ENCODE measurements at places on chromosomes 16 and 17.
A peak's percentile ranks its signal among the peaks of the same experiment; 100 is the strongest.

DNA sequence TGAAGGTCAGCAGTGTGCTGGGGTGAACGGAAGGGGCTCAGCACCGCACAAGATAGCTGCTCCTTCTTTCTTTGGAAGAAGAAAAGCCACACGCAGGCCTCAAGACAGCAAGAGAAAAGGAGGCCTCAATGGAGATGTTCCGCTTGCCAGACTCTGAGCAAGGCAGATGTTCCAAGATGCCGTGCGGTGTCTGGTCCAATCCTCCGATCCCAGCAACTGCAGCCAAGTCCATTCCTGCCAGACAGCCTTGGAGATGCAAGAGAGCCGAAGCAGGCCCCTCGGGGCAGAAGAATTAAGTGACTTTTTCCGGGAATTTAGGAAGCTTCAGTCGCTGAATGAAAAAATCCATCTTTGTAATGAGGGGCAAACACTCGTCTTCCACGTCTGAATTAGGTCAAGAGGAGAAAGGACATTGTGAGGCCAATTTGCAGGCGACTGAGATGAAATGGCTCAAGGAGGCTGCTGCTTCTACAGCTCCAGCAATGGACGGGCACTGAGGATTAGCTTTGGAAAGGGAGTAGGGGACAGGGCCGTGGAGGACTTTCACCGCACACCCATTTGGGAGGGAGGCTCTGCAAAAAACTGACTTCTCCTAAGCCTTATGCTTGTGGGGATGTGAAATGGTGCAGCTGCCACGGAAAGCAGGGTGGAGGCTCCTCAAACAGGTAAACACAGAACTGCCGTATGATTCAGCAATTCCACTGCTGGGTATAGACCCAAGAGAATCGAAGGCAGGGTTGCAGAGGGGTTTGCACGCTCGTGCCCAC, 44.7 kb downstream of the RPH3AL start:
- no peak for DNase-seq

DNA sequence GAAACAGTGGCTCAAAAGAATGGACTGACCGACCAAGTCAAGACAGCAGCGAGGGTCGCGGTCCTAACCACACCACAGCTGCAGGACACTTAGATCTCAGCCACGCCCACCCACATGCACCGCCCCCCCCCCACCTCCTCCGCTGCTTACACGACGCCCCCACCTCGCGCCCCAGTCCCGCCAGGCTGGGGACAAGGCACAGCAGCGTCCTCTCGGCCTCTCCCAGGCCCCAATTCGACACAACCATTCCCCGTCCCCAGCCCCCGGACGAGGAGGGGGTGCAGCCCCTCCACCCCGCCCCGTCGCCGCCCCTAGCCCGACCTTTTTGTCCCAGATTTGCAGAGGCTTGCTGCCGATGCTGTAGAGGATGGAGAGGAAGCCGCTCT, 477 bp downstream of the CFAP20 start:
- DNase-seq, result peak; percentile 32

- no peak for DNase-seq
These were observed 8.2 kb downstream of the IGFBP4 start for GRCh38 chr17:40451420-40451819.

GRCh38 chr16:84291226-84291625, 3.5 kb upstream of the WFDC1 start:
- no peak for DNase-seq

DNA sequence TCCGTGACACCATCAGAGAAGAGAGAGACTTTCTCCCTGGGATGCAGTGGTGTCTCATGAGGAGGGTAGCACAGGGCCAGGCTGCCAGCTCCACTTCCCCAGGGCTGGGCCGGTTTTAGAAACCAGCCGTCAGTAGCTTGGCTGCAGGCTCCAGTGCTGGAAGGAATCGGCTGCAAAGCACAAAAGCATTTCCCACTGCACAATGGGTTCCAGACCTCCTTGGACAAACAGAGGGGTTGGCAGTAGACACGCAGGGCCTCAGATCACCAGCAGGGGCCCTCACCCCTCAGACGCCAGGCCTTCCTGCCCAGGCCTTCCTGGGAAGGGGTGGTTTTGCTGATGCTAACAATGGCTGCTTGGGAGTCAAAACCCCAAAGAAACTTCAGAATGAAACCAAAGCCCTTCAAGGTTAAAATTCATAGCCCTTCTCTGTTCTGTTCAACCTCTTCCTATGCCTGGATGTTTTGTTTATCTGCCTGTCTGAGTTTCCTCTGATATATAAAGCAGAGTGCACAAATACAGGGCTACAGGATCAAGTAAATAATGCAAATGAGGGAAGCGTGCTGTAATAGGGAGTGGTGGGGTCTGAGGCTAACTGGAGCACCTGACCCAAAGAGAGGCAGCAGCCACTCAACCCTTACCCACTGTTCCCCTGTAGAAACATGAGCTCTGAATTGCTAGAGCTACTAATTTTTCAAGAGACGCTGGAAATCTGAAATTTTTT, 26.2 kb downstream of the TEKT5 start:
- peak; percentile 10 for DNase-seq

- DNase-seq, result no peak
These were observed 21.2 kb downstream of the EARS2 start for GRCh38 chr16:23535901-23536300.

GRCh38 chr17:40068129-40068581, 5.4 kb downstream of the THRA start:
- no peak for DNase-seq

DNA sequence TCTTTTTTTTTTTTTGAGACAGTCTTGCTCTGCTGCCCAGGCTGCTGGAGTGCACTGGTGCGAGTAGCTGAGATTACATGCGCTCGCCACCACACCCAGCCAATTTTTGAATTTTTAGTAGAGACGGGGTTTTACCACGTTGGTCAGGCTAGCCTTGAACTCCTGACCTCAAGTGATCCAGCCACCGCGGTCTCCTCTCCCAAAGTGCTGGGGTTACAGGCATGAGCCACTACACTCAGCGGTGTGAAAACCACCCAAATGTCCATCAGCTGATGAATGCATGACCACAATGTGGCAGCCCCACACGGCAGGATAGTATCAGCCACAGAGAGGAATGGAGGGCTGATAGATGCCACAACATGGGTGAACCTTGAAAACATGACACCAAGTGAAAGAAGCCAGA, 2.1 kb downstream of the P2RX5 start:
- DNase-seq, result peak; percentile 58

DNA sequence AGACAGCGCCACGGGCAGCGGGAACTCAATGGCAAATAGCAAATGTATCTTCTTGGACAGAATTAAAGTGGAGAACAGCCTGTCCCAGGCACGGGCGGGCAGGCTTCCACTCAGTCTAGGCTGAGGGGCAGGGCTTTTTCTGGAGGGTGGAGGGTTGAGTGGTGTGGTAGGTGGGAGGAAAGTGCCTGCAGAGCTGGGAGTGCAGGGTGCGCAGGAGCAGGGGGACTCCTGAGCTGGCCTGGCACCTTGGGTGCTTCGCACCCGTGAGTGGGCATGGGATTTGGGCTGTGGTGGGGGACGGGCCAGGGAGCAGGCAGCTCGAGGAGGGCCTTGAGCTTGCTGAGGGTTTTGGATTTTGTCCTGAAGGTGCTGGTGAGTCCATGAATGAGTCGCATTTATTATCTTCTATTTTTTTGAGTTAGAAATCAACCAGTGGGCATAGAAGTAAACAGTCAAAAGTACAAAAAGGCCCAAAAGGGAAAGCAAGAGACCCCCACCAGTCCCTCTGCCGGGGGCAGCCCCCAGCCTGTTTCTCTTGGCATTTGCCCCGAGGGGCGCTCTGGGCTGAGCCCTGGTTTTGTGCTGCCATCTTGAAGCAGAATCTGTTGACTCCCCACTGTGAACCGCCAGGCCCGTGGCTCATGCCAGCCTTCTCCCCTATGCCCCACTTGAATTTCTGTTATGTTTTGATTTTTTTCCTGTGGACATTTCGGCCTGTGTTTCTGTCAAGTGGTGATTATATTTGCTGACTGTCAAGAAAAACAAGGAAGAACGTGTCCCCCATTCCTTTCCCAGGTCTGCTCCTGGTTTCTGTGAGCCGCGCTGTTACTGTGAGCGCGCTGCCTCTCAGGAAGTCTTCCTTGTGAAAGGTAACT, 8.2 kb downstream of the ADORA2B start:
- no peak for DNase-seq

- DNase-seq, result no peak
These were observed 28.6 kb downstream of the AKAP1 start for GRCh38 chr17:57113656-57114055.

- DNase-seq, result no peak
These were observed 36.9 kb downstream of the TMEM235 start for GRCh38 chr17:78268191-78268874.

DNA sequence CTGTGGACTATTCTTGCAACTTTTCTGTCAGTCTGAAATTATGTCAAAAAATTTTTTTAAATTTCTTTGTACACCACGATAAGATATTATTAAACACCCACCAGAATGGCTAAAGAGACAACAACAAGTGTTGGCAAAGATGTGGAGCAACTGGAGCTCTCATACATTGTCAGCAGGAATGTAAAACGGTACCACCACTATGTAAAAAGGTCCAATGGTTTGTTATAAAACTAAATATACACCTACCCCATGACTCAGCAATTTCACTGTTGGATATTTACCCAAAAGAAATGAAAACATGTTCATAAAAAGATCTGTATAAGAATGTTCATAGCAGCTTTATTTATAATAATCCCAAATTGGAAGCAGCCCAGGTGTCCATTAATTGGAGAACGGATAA, 7.2 kb downstream of the KIAA0753 start:
- no peak for DNase-seq

DNA sequence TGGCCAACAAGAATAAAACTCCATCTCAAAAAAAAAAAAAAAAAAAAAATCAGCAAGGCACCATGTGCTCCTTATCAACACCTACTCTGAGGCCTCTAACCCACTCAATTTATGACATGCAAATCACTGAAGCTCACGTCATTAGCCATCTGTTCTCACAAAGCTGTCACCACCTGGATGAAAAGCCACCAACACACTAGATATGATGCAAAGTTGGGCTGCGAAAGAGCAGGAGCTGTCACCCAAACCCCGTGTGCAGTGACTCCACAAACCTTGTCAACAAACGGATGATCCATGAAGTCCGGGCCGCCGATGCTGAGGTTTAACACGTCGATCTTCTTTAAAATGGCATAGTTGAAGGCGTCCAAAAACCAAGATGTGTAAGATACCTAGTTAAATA, 25.3 kb downstream of the MBTPS1 start:
- no peak for DNase-seq

GRCh38 chr17:2697611-2698162, 13.9 kb downstream of the CLUH start:
- DNase-seq, result no peak

DNA sequence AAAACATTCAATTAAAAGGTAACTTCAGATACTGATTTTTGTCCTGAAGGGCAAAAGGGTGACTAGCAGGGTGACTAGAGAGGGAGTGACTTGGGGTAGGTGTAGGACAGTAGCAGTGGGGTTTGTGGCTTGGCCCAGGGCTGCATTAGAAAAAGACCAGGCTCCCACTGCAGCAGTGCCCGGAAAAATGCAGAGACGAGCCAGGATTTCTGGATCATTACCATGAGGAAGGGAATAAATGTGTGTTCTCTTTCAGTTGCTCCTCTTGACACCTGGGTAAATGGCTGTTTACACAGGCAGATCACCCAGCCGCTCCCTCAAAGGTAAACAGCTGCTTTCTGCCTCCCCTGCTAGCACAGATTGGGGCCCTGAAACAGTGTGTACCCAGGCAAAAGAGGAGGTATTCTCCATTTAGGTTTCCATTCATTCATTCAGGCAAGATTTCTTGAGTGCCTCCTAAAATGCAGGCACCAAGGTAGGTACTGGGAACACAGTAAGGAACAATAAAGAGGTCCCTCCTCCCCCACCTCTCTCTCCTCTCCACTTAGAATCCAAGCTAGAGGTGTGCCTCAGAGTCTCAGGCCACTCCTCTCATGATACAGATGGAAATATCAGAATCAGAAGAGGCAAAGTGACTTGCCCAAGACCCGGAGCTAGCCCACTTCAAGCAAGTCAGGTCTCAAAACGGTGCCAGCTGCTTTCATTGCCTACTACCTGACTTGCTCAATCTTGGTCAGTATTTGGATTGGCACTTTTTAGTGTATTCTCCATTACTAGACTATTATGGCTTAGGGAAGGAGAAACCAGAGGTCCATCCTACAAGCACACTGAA, 15.2 kb upstream of the TOX3 start:
- DNase-seq, result no peak

DNA sequence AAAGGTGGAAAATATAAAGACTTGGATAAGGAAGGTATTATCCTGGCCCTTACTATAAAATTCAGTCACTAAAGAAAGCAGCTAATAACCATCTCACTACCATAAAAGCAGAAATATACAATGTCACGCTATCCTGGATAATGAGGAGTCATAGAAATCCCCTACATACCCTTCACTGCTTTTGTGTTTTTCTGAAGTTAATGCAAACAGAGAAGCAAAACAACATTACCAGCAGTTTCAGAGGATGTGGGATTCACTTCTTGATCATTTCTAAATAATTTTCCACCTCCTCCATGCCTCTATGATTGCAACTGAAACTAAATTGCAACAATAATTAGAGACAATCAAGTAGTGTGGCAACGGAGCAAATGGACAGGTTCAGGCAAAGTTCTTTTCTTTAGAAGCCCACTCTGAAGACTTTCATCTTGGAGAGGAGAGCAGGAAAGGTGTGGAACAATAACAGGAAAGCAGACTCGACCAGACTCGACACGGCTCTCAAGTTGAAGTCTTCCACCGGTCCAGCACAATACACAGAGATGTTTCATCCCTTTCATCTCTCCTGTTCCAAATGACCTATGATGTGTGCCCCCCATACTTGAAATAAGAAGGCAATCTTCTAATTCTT, 10.2 kb downstream of the CYTH1 start:
- DNase-seq, result no peak

- no peak for DNase-seq
These were observed 216.3 kb downstream of the PRKCA start for GRCh38 chr17:66518677-66519076.

DNA sequence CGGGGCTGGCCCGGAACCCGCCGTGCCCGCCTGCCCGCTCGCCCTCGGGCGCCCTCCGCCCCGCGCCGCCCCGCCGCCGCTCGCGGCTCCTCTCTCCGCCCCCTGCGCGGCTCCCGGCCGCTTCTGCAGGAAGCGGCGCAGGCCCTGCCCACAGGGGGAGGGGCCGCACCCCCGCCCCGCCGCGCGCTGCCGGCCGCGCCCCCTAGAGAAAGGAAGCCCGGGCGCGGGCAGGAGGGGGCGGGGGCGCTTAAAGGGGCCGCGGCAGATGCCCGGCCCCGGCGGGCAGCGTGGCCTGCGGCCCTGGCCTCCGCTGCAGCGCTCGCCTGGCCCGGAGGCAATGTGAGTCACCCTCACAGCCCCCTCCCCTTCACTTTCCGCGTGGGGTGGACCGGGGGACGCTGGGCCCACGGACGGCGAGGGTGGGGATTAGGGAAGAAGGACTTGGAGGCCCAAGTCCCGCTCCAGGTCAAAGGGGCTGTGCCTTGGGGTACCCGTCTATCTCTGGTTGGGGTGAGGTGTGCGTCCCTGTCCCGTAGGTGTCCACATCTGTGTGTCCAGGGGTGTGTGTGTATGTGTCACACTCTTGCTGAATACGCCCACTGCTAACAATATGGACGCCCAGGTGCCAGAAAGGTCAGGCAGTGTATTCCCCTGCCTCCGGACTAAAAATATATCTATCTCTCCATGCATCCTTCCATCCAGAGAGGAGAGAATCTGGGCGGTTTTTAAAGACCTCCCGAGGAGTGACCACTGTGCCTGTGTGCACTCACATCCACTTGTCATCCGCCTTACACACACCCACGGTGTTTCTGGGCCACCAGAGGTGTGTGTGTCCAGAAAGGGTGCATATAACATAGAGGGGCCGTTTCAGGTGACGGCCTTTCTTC, at the start of gene GIT1:
Gene GIT1 (minus strand): TSS at position 125 of the 887 bp plus-strand sequence. CDS start 270 bp downstream, outside the sequence.
- peak; percentile 84 for DNase-seq

GRCh38 chr16:25796239-25796638, 104.5 kb downstream of the HS3ST4 start:
- DNase-seq, result no peak

GRCh38 chr17:75783069-75783783, 1.4 kb upstream of the UNK start:
- DNase-seq, result no peak

Data from activated CD4-positive, alpha-beta T cell treated with anti-CD3 and anti-CD28 coated beads, Interleukin-2, amount 50 U/mL, for 48 hours (primary cell).